ENCODE measurements at places on chromosomes 13 and 19.

DNA sequence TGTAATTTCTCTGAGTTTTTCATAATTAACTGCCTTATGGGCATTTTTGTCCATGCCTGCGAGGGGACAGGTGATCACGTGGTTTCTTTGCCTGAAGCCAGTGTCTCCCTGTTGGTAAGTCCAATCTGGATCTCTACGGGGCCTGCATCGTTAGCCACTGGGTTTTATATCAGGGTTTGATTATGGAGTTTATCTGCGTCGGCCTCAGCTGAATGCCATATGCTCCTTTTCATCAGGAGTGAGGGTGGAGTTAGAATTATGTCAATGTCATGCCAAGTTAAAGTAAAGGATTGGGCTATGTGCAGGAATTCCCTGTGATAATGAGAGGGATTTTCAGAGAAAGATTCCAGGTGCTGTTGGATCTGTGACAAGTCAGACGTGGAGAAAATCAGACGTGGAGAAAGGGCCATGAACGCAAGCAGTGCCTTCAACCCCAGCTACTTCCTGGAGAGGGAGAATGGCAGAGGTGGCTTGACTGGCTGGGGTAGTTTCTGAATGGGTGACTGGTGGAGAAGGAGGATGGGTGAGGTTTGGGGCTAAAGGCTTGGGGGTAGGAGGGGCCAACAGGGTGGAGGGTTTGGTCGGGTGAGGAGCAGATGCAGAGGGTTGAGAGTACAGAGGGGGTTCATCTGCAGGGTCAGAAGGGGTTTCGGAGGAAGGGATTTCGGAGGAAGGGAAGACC is 24.3 kb downstream of the TMEM255B start:
- DNase-seq, result no peak

- DNase-seq, result no peak
These were observed 254.7 kb upstream of the OBI1 start for GRCh38 chr13:78913656-78914055.

- DNase-seq, result peak; percentile 31
These were observed 51.3 kb downstream of the CELF5 start for GRCh38 chr19:3275583-3276340.

DNA sequence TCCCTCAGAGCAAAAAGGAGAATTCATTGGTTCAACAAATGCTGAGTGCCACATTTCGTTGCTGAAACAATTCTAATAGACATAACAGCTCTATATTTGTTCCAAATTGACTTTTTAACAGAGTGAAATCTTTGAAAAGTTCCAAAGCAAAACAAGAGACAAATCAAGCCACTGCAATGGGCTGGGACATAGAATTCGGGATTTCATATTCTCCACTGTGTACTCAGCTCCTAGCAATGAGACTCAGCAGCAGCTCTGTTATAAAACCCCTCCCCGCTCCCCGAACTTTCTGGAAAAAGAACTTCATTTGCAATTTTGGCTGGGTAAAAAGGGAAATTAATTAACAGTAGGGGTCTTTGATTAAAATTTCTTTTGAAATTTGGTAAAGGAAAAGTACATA is 11.3 kb downstream of the RFX2 start:
- no peak for DNase-seq

- DNase-seq, result no peak
These were observed 24.2 kb downstream of the CERS4 start for GRCh38 chr19:8233370-8233769.

Data from fibroblast of skin of left biceps (primary cell).